Stimulated activated CD4-positive, alpha-beta T cell treated with anti-CD3 and anti-CD28 coated beads, Interleukin-15, amount 100 ng/mL, for 1 hour (primary cell): ENCODE measurements at places on chromosomes 5 and 9.

- DNase-seq = no peak
Observed at GRCh38 chr5:84549054-84549453, 164.4 kb upstream of the EDIL3 start.

- no peak for DNase-seq
Observed at GRCh38 chr5:119200795-119201194, 129.9 kb downstream of the DMXL1 start.

DNA sequence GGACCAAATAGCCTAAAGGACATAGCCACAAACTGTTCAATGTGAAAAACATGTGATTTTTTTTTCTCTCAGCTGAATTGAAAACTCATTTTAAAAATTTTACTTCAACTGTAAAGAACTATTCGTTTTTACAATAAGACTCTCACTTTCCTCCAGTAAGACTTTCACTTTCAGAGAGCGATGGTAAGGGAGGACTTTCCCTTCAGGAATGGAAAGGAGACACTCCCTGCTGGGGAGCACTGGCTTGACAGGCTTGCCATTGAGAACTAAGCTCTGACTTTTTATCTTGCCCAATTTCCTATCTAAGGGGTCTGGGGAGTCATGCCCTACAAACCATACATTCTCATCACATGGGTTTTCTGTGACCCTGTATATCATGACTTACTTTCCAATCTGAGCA, 186.7 kb downstream of the CFAP90 start:
- DNase-seq = no peak

- no peak for DNase-seq
Observed at GRCh38 chr9:87499424-87500017, 1.9 kb downstream of the DAPK1 start.

- DNase-seq = no peak
Observed at GRCh38 chr5:41763081-41763480, 107.1 kb downstream of the OXCT1 start.

DNA sequence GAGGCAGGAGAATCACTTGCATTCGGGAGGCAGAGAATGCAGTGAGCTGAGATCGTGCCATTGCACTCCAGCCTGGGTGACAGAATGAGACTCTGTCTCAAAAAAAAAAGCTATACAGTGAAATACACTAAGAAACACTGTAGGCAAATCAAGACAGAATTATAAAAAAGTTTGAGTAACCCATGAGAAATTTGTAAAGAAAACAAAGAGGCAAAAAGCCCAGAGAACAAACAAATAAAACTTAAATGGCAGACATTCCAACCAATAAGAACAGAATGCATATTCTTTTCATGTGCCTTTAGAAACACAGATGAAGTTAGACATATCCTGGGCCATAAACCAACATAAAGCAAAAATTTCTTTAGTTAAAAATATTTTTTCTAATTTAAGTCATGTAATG, 30.6 kb downstream of the ZNF169 start:
- no peak for DNase-seq

DNA sequence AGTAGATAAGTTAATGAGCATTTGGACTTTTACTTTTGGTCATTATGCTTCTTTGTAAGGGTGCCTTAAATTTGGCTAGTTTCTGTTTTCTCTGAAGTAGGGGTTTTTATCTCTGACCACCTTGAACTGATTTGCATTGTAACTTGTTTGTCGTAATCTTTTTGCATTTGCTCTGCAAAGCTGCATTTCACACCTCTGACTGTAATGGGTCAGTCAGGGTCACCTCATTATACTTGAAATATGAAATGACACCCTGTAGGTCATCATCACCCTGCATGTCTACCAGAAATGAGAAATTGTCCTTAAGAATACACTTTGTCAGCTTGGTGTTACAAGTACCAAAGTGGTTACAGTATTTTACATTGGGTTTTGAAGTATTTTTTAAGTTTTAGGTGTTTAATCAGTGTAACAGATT, 74.0 kb downstream of the KCNN2 start:
- DNase-seq = no peak

- DNase-seq = no peak
Observed at GRCh38 chr5:131357739-131358561, 94.1 kb downstream of the CDC42SE2 start.

- no peak for DNase-seq
Observed at GRCh38 chr9:110877374-110877773, 160.9 kb downstream of the LPAR1 start.

DNA sequence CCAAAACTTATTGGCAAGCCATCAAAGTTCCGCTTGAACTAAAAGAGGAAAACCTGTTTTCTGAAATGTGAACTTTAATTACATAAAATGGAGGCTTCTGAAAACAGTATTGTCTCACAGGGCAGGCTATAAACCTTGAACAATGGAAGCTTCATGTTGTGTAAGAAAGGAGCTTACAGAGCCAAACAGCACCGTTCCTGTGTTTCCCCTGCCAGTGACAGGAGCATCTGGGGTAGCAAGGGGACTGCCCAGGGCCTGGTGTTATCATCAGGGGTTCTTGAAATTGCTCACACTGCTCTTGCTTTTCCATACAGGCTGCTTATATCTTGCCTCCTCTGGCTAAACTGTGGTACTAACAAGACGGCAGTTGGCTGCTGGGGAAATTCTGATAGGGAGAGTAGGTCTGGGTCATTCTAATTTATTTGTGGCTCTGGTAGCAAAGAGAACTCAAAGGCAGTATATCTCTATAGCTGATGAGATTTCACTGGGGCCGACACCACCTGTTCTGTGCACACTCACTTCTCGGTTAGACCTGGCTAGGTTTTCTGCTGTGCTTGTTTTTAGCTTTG, 40.4 kb downstream of the BASP1 start:
- DNase-seq = no peak

DNA sequence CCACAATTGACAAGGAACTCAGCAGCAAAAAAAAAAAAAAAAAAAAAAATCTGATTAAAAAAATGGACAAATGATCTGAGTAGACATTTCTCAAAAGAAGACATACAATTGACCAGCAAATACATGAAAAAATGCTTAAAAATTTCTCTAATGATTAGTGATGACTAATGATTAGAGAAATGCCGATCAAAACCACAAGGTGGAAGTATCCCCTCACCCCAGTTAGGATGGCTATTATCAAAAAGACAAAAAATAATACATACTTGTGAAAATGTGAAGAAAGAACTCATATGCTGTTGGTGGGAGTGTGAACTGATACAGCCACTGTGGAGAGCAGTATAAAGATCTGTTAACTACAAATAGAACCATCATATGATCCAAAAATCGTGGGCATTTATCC, 245.3 kb downstream of the OSTF1 start:
- DNase-seq = no peak
